ENCODE measurements at places on chromosomes 2 and 18.

DNA sequence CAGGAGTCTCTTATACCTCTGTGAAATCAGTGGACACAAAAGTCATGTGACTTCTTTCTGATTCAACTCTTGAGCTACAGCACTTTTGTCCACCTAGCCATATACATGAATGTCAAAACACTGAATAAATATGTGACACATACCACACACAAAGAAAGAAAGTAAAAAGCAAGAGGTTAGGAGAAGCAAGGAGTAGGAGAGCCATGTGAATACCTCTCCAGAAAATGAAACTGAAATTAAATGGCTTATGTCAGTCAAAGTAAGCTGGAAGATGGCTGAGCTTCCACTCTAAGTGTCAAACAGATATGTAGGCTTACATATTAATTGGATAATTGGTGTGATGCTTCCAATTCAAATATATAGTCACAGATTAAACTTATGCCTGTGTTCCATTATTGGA is 1050.5 kb downstream of the BCL11A start:
- DNase-seq = no peak

- no peak for DNase-seq
These were observed 1098.2 kb upstream of the FANCL start for GRCh38 chr2:59339121-59339836.

DNA sequence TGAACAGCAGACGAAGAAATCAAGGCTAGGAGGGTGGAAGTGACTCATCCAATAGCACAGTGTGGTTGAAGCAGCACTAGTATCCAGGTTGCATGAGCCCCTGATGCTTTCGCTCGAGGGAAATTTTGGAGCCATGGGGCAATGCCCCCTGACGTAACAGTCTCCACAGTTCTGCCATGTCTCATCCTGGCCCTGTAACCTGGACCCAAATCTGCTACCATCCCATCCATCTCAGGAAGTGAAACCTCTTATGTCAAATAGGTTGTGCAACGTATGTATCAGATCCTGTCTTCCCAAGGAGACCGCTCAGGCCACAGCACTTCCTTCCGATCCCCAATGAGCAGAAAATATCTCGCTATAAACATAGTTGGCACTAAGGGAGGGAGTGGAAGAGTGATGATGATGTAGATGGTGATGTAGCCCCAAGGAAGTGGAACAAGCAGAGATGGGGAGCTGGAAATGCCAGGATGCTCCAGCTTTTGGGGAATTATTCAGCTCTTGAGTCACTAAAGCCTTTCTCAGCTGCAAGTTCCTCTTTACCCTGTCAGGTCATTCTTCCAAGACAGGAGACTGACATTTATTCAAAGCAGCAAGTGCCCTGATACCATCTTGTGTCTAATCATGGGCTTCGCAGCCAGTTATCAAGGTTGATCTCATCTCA is 3.0 kb upstream of the IL1B start:
- DNase-seq = no peak

DNA sequence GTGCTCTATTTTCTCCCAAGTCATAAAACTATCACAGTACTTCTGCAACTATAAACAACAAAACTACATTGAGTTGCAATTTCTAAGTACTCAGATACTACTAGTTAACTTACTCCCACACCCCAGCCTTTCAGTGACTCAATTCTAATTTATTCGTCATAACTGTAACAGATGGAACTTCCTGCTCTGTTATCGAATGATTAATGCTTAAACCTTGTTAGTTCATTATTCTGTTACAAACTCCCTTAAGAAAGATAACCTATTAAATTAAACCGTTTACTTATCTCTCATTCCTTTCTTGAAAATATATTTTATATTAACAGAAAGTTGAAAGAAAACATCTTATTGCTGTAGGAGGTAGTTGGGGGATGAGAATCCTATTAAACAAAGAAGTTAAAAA is 17.0 kb downstream of the TNFAIP6 start:
- no peak for DNase-seq

DNA sequence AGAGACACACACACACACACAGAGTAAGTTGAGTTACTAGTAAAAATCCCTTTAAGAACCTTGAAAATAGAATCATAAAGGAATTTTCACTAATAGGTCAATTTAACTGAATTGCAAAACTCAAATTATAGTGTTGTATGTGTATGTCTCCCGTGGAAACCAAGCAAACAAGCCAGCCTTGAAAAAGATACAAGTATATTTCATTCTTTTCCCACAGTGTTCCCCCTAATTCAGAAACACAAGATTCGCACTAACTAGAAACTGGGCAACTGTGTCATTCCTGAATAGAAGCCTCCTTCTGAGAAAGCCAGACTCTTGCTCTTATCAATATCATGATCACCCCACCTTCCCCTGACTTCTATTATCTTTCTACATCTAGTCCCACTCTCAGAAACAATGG is 229.5 kb downstream of the PIEZO2 start:
- DNase-seq = no peak

DNA sequence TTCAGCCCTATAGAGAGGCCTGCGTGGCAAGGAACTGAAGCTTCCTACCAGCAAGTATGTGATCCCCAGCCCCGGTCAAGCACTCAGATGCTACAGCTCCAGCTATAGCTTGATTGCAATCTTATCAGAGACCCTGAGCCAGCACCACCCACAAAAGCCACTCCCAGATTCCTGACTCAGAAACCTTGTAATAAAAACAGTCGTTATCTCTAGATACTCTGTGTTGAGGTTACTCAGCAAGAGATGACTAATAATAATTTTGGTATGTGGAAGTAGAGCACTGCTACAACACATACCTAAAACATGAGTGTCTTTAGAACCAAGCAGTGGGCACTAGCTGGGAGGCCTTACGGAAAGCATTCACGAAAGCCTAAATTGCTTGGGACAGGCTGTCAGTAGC is 216.9 kb downstream of the UXS1 start:
- DNase-seq = peak; percentile 7
